ENCODE measurements at places on chromosomes 7 and 10.

DNA sequence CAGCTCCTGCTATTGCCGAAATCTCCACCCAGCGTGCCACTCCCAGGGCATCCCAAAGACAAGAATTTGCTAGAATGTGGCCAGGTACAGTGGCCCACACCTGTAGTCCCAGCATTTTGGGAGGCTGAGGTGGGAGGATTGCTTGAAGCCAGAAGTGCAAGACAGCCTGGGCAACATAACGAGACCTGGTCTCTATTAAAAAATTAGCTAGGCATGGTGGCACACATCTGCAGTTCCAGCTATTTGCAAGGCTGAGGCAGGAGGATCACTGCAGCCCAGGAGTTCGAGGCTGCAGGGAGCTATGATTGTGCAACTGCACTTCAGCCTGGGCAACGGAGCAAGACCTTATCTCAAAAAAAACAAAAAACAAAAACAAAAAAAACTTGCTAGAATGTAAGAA is 73.3 kb upstream of the LYZL2 start:
- no peak for ATAC-seq

- no peak for ATAC-seq
Measured at GRCh38 chr7:100568176-100568895, 5.4 kb downstream of the SAP25 start.

GRCh38 chr7:131359136-131359776 is 31.6 kb downstream of the MKLN1 start:
- ATAC-seq = no peak

DNA sequence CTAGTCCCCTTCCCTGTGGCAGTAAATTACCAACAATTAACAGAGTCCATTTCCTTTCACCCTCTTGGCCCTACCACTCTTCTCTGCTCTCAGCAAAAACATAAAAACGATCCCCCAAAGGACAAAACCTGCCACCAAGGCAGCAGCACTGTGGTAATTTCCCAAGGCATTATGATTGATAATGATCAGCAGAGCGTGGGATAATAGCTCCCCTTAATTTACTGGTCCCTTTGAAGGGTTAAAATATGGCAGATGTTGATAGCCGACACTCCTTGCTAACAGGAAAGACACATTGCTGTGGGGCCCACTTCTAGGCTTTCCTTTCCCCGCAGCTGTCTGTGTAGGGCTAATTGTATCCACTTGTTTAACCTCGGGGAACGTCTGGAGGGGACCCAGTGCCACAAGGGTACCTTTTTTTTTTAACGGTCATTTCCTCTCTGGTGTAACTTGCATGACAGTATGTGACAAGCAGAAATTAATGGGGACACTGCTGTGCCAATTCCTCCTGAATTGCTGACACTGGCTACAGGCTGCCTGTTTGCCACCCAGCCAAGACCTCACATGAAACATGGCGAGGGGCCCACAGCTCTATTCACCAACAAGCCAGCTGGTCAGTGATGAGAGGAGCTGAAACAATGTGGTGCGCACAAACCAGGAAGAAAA is 81.3 kb downstream of the CDK6 start:
- ATAC-seq = no peak

DNA sequence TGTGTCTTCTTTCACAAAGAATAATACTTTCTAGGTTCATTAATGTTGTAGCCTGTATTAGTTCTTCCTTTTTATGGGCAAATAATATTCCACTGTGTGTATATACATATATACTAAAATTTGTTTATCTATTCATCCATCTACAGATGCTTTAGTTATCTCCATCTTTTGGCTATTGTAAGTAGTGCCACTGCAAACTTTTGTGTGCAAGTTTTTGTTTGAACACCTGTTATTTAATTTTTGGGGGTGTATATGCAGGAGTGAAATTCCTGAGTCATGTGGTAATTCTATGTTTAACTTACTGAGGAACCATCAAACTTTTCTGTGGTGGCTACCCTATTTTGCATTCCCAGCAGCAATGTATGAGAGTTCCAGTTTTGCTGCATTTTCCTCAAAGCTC is 37.7 kb upstream of the AGR3 start:
- no peak for ATAC-seq

DNA sequence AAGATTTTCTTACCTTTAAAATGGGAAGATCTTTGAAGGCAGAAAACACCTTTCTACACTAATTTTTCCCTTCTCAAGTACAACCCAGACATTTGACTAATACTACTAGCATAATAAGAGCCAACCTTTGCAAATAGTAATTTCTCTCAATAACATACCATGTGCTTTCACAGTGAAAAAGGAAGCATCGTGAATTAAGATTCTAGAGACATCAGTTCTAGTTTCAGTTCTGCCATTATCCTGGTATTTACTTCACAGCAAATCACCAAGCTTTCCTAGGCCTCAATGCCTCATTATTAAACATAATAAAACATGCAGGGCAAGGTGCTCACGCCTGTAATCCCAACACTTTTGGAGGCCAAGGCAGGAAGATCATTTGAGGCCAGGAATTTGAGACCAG is 24.9 kb downstream of the GSAP start:
- no peak for ATAC-seq

- peak; percentile 70 for ATAC-seq
Measured at GRCh38 chr7:132519936-132520335, 56.3 kb downstream of the PLXNA4 start.

DNA sequence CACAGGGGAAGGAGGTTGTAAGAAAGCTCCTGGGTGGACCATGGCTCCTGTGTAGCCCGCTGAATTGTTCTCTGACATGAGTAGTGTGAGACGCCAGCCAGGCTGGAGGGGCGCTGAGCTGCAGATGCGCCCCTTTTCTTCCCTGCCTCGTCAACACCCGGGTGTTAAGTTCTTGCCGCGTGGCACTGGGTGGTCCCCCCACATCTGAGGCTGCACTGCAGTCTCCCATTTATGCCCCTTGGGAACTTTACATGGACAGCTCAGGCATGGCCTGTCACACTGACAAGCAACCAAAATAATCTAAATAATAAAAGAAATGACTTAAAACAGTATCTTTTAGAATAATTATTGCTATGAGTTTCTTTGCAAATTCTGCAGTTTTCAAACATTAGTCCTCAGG is 34.6 kb upstream of the HSPA12A start:
- ATAC-seq = no peak

- ATAC-seq = no peak
Measured at GRCh38 chr10:5532307-5532605, 7.5 kb downstream of the CALML3 start.

DNA sequence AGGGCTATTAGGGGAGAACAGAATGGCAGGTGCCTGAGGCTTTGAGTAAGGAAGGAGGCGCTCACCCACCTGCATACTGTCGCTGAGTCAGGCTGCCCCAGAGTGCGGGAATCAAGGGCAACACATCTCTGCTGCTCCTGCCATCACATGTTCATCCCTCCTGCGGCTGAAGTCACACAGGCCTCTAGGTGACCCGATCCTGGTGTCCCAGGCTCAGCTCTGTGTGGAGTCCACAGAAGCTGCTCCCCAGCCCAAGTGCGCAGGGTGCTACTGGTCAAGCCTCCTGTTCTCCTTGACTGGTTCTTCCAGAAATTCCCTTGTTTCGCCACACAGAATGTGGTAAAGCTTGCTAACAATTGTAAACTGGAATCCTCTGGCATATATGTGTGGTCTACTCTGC is 96.9 kb upstream of the IL6 start:
- no peak for ATAC-seq

DNA sequence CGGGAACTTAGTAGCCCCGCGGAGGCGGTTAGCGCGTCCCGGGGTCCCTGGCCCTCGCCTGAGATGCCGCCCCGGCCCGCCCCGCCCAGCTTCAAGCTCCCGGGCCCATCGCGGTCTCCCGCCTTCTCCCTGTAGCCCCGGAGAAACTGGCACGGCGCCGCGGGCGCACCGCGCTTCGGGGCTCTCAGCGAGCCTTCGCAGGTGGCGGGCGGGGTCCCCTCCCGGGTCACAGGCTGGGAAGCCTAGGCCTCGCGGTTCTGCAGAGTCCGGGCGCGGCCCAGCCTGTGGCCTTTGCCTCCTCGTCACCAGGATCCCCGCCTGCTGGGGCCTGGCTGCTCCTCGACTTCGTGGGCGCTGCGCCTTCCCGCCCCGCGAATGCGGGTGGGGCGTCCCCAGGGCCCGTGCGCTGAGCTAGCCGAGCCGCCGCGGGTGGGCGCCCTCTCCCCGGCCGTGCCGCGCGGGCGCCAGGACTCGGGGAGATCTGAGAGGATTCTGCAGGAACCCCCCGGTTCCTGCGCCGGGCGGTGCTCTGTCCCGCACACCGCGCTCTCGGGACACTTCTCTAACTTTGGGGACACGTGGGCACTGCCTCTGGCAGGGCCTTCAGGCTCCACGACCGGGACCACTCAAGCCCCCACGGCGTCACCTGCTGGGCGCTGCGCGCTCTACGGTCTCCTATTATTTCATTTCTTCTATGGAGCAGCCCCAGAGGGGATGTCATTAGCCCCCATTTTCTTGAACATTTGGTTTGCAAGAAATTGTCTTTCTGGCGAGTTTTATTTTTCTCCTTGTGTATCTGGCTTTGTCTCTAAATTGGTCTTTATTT is 682 bp upstream of the RGS10 start:
- ATAC-seq = peak; percentile 28

DNA sequence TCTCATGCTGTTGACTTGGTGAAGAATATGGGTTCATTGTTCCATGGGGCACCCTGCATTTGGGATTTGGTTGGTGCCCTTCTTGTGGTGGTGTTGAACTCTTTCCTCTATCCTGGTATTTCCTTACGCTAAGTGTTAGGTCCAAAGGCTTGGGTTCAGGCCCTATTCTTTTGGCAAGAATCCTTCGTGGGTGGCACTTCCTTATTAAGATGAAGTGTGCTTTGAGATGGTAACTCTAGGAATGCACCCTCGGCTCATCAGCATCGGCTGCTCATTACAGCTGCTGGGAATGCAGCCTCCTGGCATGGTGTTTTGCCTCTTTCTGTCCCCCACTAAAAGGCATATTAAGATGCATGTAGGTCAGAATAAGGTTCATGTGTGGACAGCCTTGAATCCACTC is 380.7 kb downstream of the RPS24 start:
- no peak for ATAC-seq

DNA sequence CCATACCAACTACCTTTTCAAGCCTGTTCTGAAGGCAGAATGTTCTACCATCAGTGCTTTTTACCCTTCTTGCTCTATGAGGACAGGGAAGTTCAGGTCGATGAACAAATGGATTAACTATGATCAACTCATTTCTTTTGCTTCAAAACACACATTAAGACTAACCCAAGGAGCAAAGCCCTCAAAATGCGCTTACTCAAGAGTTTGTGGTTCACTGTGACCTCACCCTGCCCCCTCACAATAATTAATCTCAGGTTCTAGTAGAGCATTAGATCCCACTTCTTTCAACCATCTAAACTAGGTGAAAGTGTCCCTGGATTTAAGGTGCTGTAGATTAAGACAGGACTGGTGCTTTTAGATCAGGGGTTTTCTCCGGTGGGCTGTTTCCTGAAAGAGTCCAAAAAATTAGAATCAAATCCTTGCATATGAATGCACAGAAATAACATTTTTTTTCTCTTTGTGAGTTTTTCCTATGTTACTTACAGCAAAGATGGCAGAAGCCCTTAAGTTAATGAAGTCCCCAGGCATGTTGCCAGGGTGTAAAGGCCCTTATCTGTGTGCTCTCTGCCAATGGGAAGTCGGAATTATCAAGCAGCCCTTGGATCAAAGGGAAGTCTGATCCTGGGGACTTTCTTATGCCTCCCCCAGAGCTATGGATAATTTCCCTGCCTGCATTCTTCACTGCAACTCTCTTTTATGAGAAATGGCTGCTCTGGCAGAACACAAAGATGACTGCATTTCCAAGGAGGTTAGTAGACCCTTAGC is 205.5 kb upstream of the STK17A start:
- no peak for ATAC-seq

- no peak for ATAC-seq
Measured at GRCh38 chr10:73968098-73968521, 29.8 kb upstream of the VCL start.

GRCh38 chr10:71980181-71981014 is 16.2 kb downstream of the CHST3 start:
- ATAC-seq = no peak

- no peak for ATAC-seq
Measured at GRCh38 chr10:52135101-52135500, 179.0 kb upstream of the DKK1 start.

- ATAC-seq = no peak
Measured at GRCh38 chr7:30281791-30282190, 2.6 kb upstream of the ZNRF2 start.

DNA sequence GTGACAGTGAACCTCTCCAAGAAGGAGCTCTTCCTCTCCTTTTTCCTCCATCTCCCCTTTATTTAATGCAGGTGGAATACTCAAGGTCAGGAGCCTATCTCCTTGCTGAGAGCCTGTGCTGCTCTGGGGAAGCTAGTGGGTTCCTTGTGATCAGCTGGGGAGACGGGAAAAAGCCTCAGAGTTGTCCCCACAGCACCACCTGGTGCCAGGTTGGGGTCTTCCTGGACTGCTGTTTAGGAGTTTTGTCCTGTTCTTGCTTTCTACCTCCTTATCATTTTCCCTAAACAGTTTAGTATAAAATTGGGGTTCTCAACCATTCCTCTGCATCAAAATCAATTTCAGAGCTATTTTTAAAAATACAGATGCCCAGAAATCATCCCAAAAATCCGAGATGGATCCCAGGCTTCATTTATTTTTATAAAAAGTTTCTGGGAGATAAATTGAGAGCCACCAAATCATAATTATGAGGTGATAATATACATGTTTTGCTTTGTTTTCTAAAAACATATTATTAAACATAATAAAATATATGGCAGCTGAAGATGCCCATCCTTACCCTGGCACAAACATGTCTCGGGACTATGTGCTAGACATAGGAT is 44.3 kb downstream of the MACC1 start:
- ATAC-seq = no peak

DNA sequence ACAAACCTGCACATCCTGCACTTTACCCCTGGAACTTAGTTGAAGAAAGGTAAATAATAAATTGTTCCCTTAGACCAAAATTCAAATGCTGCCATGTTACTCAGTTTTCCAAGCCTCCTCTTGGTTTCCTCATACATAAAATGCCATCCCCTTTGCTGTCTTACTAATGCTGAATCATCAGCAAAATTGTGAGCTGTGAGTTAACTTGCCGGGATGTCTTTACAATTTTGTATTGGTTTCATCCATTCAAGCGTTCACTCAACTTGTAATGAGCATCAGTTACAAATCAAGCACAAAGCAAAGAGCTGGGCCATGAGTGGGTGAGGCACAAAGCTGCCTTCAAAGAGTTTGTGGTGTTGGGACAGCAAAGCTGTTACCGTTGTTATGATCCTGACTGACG is 395.8 kb upstream of the ZMIZ1 start:
- no peak for ATAC-seq

Measured in activated T-helper 17 cell treated with anti-CD3 and anti-CD28 coated beads, Interleukin-2, amount 50 U/mL, for 72 hours (primary cell).